Effector memory CD4-positive, alpha-beta T cell (primary cell): ENCODE measurements at places on chromosomes 5 and 9.

- peak; percentile 0 for DNase-seq
These were observed 333.7 kb downstream of the CWC27 start for GRCh38 chr5:65102371-65102975.

- no peak for DNase-seq
These were observed 81.8 kb upstream of the FAM120A start for GRCh38 chr9:93369686-93370085.

DNA sequence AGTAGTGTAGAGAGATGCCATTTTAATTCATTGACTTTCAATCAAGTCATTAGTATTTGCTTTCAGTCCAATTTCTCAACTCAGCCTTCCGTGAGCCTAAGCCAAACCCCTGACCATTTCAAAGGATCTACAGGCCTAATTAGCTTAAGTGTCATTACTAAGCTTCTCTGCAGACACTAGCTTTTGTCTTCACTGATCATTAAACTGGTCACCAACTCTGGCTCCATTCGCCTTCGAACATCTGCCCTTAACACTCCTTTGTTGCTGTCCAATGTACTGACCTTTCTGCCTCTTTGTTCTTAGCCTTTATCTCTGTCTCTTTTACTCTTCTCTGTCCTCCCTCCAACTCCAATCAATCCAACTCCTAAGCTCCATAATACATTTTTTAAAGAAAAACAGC is 299.3 kb downstream of the DIRAS2 start:
- DNase-seq: no peak

DNA sequence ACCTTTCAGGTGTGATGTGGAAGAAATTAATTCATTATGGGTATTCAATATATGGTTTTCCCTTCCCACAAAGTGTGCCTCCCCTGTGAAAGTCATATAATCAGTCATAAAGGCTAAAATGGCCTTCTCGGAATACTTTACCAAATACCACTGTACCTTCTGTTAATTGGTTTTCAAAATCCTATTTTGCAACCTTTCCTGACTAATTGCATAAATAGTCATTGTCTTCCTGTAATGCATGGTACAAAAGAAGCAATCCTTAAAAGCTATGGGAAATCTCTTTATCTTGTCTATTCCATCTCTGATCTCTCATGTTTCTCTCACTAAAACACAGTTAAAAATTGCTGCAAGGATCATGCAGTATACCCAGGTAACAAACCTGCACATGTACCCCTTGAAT is 44.3 kb upstream of the UGCG start:
- no peak for DNase-seq

DNA sequence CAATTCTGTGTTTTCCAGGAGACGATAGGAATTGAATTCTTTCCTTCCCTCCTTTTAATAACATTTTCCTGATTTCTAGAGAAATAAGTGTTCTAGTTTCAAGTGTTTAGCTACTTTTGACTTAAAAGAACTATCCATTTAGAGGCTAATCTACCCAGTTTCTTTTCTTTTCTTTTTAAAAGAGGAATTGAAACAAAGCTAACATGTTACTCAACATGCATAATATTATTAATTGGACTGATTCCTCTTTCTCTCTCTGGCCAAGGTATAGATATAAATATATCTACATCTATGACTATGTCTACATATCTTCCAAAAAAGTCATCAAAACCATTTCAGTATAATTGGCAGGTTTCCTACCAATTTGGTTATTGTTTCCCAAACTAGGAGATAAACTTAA is 309.8 kb downstream of the TRPM3 start:
- no peak for DNase-seq

DNA sequence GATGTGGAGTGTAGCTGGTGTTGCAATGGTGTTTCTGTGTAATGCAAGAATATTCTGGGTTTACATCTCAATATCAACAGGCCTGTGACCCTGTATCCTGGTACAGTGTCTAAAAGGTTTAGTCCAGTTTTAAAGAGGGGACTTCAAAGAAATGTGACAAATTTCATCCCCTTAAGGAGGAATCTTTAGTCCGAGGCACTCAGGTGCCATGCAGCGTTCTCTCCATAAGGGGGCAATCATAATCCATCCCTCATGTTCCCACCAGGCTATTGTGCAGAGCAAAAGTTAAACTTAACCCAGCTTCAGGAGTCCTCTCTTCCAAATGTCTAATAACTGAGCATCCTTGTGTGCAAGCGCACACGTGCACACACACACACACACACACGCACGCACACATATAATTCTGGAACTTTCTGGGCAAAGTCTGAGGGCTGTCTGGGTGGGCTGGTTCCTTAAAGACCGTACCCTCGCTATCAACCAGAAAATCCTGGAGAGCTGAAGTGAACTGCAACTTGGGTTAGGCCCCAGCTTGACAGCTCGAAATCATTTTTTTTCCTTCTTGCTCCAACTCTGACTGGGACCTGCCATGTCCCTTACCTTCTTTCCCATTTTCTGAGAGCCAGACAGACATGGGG is 46.0 kb downstream of the CRB2 start:
- DNase-seq: no peak
